Subcutaneous adipose tissue (tissue), 4 donors: ENCODE measurements at places on chromosomes 2 and 18. TPM values are rescaled to one million over a fixed set of nuclear protein-coding genes. Genes with fewer than 3 reads are reported as not detected.

Gene VIT
- 48.2 TPM for total RNA-seq

Gene AQP12A
- not detected for total RNA-seq

Gene SERPINB11
- total RNA-seq = not detected

Gene ASPRV1
- total RNA-seq = 3.5 TPM

Gene PLGLB2
- 6.2 TPM for total RNA-seq

Gene ZNF512
- total RNA-seq = 22.9 TPM

Gene FAM237A
- not detected for total RNA-seq

Gene CNGA3
- not detected for total RNA-seq

Gene POTEJ
- total RNA-seq = not detected

Gene CELF4
- not detected for total RNA-seq

Gene GRB14
- 22.3 TPM for total RNA-seq

Gene SLC11A1
- 103 TPM for total RNA-seq
